ENCODE measurements at places on chromosomes 5 and 9.

- DNase-seq: no peak
Observed at GRCh38 chr5:151663617-151664293, 23.0 kb downstream of the SPARC start.

DNA sequence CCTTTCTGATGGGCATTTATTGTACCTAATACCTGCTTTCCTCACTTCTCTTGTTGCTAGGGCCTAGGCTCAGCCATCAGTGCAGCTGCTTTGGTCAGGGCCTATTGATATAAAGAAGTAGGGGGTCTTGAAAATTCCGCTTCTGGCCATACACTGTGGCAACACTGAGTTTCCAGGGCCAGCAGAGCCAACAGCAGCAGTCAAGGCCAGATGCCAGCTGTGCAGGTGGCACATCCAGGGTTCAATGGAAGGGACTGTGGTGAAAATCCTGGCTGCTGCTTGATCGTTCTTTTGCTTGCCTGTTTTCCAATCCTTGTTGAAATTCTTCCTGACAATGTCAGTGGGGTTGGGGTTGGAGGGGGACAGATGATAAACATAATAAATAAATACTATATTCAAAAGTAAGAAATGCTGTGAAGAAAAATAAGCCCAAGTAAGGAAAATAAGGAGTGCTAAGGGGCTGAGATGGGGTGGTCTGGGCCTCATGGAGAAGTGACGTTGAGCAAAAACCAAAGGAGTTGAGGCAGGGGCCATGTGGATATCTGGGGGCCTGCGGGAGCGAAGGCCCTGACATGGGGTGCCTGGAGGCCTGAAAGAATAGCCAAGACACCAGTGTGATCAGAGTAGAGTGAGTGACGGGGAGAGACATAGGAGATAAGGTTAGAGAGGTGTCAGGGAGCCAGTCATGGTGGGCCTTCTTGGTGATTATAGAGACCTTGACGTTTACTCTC, 91.0 kb upstream of the ALDH1B1 start:
- no peak for DNase-seq

- DNase-seq: no peak
Observed at GRCh38 chr5:100615362-100615761, 80.2 kb downstream of the FAM174A start.

DNA sequence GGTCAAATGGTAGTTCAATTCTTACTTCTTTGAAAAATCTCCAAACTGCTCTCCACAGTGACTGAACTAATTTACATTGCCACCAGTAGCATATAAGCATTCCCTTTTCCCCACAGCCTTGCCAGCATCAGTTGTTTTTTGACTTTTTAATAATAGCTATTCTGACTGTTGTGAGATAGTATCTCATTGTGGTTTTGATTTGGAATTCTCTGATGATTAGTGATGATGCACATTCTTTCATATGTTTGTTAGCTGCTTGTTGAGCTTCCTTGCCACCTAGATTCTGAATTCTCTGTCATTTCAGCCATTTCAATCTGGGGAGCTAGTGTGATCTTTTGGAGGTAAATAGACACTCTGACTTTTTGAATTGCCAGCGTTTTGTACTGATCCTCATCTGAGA, 24.0 kb downstream of the CDK20 start:
- no peak for DNase-seq

- no peak for DNase-seq
Observed at GRCh38 chr9:20473515-20474013, 148.7 kb downstream of the MLLT3 start.

GRCh38 chr5:5313101-5313635, 109.3 kb upstream of the ICE1 start:
- no peak for DNase-seq

GRCh38 chr5:2249442-2249841, 366.7 kb upstream of the IRX4 start:
- DNase-seq: no peak

- DNase-seq: no peak
Observed at GRCh38 chr9:6384732-6385131, 28.3 kb upstream of the UHRF2 start.

- no peak for DNase-seq
Observed at GRCh38 chr9:123005964-123006363, 27.5 kb upstream of the GPR21 start.

DNA sequence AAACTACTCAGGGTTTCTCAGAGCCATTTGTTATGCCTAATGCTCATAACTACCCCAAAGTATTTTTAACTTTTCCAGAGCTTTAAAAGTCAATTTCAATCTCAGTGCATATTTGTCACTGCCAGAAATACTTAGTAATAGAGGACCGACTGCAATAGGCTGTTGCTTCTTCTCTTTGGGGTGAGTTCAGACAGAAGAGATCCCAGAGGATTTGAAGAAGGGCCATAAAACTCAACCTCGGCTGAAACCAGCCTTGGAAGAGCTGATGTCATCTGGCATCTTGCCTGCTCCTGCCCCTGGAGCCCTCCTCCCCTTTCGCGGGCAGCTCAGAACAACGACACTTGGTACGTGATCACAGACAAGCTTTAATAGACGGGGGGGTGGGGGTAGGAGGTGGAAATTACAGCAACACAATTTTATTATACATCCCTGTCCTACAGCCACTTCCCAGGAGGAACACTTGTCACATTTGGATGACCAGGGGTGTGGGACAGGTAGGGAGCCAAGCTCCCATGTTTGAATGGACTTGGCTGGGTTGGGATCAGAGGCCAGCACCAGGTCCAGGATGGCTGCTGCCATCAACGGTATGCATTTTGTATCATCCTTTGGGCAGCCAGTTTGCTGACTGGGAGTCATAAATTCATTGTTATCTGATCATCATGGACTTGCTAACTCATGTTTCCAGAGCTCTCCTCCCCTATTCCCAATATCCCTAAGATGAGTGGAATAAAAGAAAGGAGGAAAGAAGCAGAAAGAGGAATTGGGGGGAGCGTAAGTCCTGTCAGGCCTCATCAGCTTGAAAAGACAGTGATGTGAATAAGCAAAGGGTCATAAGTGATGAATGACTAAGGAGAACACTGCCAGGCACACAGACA, 186.6 kb upstream of the PANK3 start:
- no peak for DNase-seq

- peak; percentile 66 for DNase-seq
Observed at GRCh38 chr5:140345919-140346347, 470 bp downstream of the HBEGF start.

GRCh38 chr5:154298065-154298464, 107.5 kb downstream of the GALNT10 start:
- DNase-seq: no peak

DNA sequence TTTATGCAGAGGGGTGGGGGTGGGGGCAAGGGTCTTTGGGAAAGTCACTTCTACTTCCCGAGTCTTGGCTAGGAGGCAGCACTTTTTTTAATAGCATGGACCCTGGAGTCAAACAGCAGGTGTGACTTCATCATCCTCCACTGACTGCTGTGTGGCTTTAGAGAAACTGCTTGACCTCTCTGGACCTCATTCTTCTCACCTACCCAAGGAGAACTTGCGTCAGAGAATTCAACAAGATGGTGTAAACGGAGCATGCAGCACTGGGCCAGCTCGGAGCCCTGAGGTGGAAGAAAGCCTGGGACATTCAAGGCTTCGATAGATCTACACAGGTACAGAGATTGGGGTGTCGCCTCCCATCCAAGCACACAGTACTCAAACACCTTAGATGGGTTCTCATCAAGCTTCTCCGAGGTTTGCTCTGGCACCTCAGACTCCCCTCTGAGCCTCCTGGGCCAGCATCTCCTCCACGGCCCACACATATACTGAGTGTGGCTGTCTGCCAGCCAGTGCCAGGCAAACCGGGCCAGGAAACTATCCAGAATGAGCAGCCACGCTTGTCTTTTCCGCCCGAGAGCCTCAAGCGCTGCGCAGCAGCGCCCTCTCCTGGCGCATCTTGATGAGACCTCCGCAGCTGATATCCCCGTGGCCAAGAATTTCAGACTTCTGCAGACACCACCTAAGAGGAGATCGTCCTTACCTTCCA, 4.6 kb upstream of the SLC25A48 start:
- peak; percentile 11 for DNase-seq

GRCh38 chr9:137095664-137096517, 9.1 kb downstream of the MAN1B1 start:
- DNase-seq: no peak

GRCh38 chr5:168135897-168136296, 155.5 kb upstream of the WWC1 start:
- no peak for DNase-seq

Data from hypothalamus (tissue), 51 donors.